ENCODE measurements at places on chromosomes 3 and 15. TPM values are rescaled to one million over a fixed set of nuclear protein-coding genes. Genes with fewer than 3 reads are reported as not detected.

FOXB1 gene
- not detected for total RNA-seq

NAALADL2 gene
- 9.1 TPM for total RNA-seq

DUOXA2 gene
- not detected for total RNA-seq

PLSCR4 gene
- total RNA-seq, result 16.4 TPM

FOXL2 gene
- total RNA-seq, result not detected

GP5 gene
- not detected for total RNA-seq

MYO5A gene
- total RNA-seq, result 37.4 TPM

ZPLD1 gene
- total RNA-seq, result 0.10 TPM

GATM gene
- 184 TPM for total RNA-seq

MOBP gene
- total RNA-seq, result not detected

OXTR gene
- total RNA-seq, result not detected

PDZRN3 gene
- total RNA-seq, result 10.1 TPM

FGF7 gene
- 11.9 TPM for total RNA-seq

PRR20G gene
- not detected for total RNA-seq

RTP2 gene
- total RNA-seq, result not detected

C2CD4A gene
- total RNA-seq, result 0.45 TPM

GREM1 gene
- 0.85 TPM for total RNA-seq

SEMA3F gene
- 123 TPM for total RNA-seq

REC114 gene
- not detected for total RNA-seq

GOLGA8R gene
- 3.0 TPM for total RNA-seq

LIPC gene
- total RNA-seq, result not detected

EFCAB12 gene
- not detected for total RNA-seq

ELP6 gene
- total RNA-seq, result 18.6 TPM

SOX2 gene
- 0.21 TPM for total RNA-seq

CPLX3 gene
- total RNA-seq, result not detected

GABRR3 gene
- total RNA-seq, result not detected

TRPM1 gene
- 7.0 TPM for total RNA-seq

TNFSF10 gene
- total RNA-seq, result 69.4 TPM

PFN2 gene
- total RNA-seq, result 8.6 TPM

SLC22A13 gene
- not detected for total RNA-seq

TICRR gene
- 0.76 TPM for total RNA-seq

PGBD4 gene
- 2.3 TPM for total RNA-seq

ZCWPW2 gene
- total RNA-seq, result not detected

MTHFS gene
- 10.9 TPM for total RNA-seq

ROPN1 gene
- 6.0 TPM for total RNA-seq

INKA1 gene
- 48.1 TPM for total RNA-seq

NR2F2 gene
- total RNA-seq, result 4.0 TPM

ST8SIA2 gene
- total RNA-seq, result not detected

TLR9 gene
- not detected for total RNA-seq

ESYT3 gene
- total RNA-seq, result 28.9 TPM

PRSS50 gene
- not detected for total RNA-seq

GRIP2 gene
- 5.2 TPM for total RNA-seq

EXD1 gene
- total RNA-seq, result not detected

SMAD6 gene
- 7.0 TPM for total RNA-seq

MYL3 gene
- total RNA-seq, result not detected

FETUB gene
- total RNA-seq, result 6.4 TPM

ATP13A5 gene
- total RNA-seq, result 1.1 TPM

TMC3 gene
- total RNA-seq, result 0.16 TPM

PRICKLE2 gene
- 10.6 TPM for total RNA-seq

ACAD9 gene
- 146 TPM for total RNA-seq

C3orf85 gene
- not detected for total RNA-seq

C3orf22 gene
- total RNA-seq, result not detected

C3orf80 gene
- 0.91 TPM for total RNA-seq

AADACL2 gene
- total RNA-seq, result 73.3 TPM
